Cardiac ventricle fibroblast (primary cell): ENCODE measurements at places on chromosomes 6 and 20. TPM values are rescaled to one million over a fixed set of nuclear protein-coding genes. Genes with fewer than 3 reads are reported as not detected.

Gene CCN5
- 23.6 and 25.1 TPM in 2 replicates for total RNA-seq

Gene BPI
- not detected in 2 replicates for total RNA-seq

Gene BIRC7
- not detected in 2 replicates for total RNA-seq

Gene FOXQ1
- not detected in 2 replicates for total RNA-seq
